Mucosa of gallbladder (tissue), 1 donor: ENCODE measurements at places on chromosomes 6 and 20. TPM values are rescaled to one million over a fixed set of nuclear protein-coding genes. Genes with fewer than 3 reads are reported as not detected.

DNA sequence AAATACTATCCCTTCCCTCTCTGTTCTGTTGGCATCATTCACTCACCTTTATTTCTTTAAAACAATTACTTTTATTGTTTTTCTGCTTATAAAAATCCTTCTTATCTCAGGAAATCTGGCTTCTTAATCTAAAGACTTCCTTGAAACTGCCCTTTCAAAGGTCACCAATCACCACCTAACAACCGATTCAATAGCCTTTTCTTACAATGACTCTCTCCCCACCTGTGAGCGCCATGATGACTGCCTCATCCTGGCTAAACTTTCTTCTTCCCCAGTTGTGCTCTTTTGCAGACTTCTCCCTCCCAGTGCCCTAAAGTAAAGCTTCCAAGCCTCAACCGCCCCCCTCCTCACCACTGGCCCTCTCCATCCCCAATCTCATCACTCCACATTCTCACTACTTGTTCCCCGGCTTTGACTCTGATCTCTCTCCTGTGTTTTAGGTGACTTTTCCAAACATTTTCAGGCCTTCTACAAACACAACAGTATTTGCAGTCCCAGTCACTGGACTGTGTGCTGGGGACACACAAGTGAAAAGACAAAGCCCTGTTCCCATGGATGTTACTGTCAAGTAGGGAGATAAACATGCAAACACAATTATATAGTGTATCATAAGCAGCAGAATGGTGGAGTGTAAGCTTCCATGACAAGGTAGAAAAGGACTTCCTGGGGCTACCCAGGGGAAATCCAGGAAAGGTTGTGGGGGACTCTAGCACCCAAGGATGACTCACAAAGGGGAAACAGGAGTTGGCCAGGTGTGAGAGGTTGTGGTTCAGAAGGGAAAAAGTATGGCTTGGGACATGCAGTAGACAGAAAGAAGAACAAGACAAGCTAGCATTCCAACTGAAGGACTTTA lies 12.8 kb downstream of the NHSL1 start:
- DNase-seq, result no peak

DNA sequence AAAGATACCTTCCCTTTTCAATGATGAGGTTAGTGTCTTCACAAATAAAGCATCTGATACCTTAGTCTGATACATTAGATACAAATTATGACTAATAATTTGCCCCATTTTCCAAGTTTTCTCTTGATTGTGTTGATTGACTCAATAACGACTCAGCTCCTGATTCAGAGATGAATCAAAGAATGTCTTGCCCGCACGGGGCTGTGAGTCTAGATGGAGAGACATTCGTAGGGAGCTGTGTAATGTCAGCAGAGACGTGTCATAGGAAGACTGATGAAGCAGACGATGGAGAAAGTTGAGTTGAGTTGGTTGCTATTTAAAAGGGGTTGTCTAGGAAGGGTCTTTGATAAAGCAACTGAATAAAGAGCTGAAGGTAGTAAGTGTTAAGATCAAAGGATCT lies 78.2 kb downstream of the TSHZ2 start:
- no peak for DNase-seq

DNA sequence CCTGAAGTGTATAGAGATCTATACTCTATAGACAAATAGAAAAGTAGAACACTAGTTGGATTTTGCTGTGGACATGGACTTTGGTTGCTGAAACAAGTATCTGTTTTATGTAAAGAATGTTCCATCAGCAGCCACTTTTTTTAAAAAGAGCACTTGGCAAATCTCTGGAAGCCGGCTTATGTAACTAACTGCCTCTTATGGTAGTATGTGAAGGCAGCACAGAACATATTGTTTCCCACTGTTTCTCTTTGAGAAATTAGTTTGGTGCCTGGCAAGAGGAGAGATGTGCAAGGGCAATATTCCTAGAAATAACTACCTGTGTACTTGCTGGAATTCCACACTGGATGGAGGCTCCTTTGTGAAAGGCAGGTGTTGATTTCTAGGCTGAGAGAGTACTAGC lies 242.3 kb upstream of the PREP start:
- no peak for DNase-seq

DNA sequence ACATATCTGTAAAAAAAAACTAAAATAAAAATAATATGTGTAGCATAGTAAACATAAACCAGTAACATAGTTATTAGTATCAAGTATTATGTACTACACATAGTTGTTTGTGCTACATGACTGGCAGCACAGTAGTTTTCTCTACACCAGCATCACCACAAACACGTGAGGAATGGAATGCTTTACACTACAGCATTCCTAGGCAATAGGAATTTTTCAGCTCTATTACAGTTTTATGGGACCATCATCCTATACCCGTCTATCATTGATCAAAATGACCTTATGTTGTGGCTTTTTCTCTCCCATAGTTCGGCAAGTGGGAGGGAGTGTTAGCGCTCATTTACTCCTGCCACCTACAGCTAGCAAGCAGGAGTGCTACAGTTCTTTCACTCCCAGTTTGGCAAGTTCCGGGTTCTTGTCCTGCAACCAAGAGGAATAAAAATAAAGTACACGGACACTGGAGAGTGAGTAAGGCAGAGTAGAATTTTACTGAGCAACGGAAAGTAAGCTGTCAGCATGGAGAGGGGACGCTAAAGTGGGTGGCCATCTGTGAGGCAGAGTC lies 196.8 kb upstream of the HSF2 start:
- DNase-seq, result no peak

DNA sequence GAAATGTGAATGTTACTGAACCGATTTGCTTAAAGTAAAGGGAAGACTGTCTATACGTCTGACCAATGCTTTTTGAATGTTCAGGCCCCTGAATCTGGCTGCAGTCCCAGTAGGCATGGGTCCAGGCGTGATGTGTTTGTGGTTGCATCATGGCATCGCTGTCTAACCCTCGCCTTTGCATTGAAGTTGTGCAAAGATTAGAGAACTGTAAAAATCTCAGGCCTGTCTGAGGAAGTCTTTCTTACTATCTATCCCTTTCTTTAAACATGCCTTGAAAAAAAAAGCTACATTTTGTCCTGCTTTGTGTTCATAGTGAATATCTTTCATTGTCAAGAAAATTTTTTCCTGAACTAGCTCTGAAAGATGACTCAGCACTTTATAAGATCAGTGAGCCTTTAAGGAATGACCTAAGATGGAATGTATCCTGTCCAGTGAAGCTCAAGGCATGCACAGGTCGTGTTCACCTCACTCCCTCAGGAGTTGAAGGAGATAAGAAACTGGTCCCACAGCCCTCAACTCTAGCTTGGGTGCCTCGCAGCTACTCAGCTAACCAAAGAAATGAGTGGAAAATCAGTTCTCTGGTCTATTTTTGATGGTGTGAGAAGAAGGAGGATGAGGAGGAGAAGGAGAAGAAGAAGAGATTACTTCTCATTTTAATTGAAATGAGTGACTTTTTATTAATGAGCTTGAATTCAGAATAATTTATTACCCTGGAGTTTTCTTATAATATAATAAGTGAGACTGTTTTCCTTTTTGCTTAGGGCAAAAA lies 48.6 kb downstream of the TPD52L1 start:
- peak; percentile 69 for DNase-seq

DNA sequence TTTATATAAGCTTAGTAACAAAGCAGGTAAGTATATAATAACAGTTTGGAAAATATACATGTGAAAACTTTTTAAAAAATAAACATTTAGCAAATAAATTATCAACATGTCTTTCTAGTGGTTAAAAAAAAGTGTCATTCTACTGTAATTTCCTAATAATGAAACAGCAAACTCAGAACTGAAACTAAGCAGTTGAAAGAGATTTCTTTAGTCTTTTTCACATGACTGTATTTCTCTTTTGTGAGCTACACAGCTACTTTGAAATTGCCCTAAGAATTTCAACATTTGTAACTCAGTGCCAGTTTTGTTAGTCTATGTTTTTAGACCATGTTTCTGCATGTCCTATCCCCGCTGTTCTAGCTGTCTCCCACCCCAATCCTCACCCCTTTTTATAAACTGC lies 28.4 kb upstream of the SDHAF4 start:
- no peak for DNase-seq

- no peak for DNase-seq
Observed at GRCh38 chr6:149252622-149253021, 64.9 kb upstream of the TAB2 start.

DNA sequence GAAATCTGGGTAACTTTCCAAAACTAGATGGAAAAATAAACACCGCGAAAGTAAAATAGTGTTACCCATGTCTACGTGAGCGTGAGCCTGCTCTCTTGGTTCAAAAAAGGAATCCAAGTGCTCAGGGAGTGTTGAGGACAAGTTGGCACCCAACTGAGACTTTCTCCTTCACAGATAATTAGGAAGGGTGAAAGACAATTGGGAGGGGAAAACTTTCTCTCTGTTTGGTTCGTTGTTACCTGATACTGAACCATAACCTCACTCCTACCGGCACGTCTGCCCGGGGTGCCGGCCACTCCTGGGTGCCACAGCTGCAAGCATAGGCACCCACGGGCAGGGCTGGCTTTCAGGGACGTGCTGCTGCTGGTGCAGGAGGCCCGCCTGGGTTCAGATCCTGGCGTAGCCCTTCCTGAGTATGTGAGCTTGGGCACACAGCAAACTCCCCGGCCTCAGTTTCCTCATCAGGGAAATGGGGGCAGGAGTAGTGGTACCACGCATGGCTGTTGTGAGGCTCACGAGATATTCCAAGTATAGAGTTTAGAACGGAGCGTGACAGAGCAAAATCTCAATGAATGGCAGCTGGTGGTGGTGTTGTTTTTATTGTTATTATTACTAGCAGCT lies 38.2 kb upstream of the PMEPA1 start:
- no peak for DNase-seq

- DNase-seq, result no peak
Observed at GRCh38 chr6:49327005-49327404, 136.0 kb downstream of the MMUT start.

DNA sequence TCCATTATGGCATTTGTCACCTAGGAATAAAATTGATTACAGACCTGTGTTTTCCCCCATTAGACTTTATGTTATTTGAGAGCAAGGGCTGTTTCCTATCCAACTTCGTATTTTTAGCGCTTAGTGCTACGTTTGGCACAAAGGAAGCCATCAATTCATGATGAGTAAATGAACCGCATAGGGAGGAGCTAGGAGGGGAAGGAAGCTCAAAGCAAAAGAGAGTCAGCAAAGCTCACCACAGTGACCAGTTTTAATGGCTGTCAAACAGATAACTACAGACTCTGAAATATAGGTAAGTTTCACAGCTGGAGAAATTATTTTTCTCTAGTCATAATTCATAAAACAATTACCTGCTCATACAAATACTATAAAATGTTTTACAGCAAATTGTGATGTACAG lies 6.9 kb upstream of the SAMD3 start:
- DNase-seq, result no peak

- DNase-seq, result no peak
Observed at GRCh38 chr6:165899611-165900010, 236.6 kb upstream of the PDE10A start.

GRCh38 chr6:169620171-169621130 lies 81.4 kb downstream of the WDR27 start:
- peak; percentile 78 for DNase-seq

- DNase-seq, result no peak
Observed at GRCh38 chr20:20971810-20972209, 134.3 kb downstream of the LINC00237 start.

DNA sequence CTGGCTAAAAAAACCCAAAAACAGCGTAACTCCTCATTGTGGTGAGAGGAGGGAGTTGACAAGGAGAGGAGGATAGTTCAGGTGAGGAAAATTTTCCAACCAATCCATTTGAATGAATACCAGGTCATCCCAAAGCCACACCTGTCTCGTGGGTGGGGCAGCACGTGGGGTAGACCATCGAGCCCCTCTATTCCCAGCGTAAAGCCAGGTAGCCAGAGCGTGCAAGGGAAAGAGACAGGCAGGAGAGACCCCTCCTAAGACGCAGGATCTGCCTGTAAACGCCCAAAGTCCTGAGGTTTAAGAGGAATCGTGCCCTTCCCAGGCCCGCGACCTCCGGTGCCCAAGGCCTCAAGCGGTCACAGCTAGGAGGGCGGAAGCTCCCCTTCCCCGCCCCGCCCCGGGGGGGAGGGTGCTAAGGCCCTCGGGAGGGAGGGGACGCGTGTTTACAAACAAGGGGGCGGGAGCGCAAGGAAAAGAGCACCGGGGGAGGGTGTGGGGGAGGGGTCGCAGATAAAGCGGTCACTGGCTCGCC lies 712 bp downstream of the RXRB start:
- DNase-seq, result peak; percentile 50

DNA sequence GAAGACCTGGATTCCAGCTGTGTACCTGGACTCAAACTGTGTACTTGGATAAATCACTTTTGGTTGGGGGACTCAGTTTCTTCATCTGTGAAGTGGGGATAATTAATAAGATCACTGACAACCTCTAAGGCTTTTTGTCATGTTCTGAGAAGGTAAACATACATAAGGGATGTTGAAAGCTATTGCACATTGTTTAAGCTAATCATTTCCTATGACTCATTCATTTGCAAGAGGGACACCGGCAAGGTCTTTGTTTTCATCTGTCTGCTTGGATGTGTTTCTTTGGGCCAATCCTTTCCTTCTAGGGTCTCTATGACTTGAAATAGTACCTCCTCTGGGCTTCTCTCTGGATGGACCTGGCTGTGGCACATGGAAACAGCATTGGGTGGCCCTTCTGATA lies 6.8 kb downstream of the PROKR2 start:
- DNase-seq, result no peak

GRCh38 chr6:161011492-161012480 lies 20.2 kb downstream of the MAP3K4 start:
- no peak for DNase-seq

DNA sequence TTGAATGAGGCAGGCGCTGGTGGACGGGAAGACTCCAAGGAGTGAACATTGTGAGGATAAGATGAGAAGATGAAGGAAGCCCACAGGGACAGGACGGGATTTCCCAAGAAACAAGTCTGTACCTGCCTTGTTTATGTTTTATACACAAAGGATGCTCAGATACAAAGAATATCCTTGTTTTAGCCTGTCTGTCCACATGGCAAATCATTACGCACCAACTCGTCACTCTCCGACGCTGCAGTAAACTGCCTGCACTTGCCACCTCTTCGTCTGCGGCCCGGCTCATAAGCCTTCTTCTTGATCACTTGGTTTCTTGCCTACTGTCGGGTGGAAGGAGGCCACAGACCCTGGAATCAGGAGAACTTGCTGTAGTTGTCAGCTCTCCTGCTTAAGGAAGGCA lies 85.4 kb downstream of the CD83 start:
- no peak for DNase-seq

DNA sequence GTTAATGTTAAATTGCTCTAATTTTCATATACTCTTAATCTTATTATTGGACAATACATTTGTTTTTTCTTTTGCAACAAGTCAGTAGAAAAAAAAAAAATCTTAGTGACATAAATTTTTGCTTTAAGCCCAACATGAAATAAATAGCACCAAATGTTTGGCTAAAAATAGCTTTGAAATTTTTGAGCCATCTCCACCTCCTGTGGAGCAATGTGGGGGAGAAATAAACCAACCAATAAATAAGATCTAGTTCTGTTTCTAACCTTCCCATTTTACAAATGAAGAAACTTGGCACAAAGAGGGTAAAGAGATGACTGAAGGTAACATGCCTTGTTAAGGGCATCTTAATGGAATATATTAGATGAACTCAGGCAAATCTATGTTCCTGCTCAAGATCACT lies 91.4 kb downstream of the PRKN start:
- DNase-seq, result no peak

- no peak for DNase-seq
Observed at GRCh38 chr20:12241065-12241464, 323.4 kb downstream of the BTBD3 start.

PPIL6 gene
- 2.6 TPM for total RNA-seq

HLA-DQB1 gene
- 23.2 TPM for total RNA-seq

HSPA1L gene
- 2.8 TPM for total RNA-seq

TSHZ2 gene
- total RNA-seq, result 42.9 TPM

ANKRD6 gene
- 14.9 TPM for total RNA-seq

GRIK2 gene
- 1.2 TPM for total RNA-seq
